ENCODE measurements at places on chromosomes 16 and 17. TPM values are rescaled to one million over a fixed set of nuclear protein-coding genes. Genes with fewer than 3 reads are reported as not detected.

GRCh38 chr16:8972843-8973586 is 9.3 kb upstream of the USP7 start:
- DNase-seq = no peak

- DNase-seq = no peak
Observed at GRCh38 chr16:50697881-50698767, 4.7 kb downstream of the NOD2 start.

DNA sequence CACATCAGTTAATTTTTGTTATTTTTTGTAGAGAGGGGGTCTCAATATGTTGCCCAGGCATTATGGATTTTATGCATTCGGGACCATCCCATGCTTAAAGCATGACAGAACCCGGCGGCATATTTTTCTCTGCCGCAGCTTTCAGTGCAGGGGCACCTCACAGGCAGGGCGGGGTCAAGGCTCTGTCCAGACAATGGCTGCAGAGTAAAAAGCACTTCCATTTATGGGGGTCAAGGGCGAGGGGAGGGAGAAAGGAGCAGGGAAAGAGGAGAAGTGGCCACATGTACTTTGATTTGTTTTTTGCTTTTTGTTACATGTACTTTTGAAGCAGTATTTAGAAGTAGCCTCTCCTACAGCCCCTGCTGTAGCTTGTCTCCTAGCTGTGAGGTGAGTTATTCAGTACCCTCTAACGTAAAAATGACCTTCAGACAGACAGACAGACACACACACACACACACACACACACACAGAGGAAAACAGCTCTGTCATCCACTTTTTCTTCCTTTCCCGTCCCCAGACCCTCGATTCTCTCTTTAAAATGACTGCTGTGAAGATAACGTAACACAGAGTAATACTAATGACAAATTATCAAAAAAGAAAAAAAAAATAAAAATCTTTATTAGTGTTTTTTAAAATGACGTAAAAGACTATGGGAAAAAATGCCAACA is 856 bp upstream of the SCPEP1 start:
- DNase-seq = no peak

The MYH13 gene
- total RNA-seq = not detected

DNA sequence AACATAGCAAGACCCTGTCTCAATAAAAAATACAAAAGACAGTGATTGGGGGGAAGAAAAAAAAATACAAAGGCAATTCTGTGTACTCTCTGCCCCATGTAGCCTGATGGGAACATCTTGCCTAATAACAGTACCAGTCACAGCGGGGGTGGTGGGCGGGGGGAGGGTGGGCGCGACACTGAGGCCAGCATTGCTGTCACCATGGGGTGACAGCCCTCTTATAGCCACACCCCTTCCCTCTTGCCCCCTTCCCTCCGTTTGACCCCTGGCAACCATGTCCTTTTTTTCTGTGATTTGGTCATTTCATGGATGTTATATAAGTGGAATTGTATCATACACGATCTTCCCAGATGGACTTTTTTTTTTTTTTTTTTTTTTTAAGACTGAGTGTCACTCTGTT is 80.9 kb downstream of the DNAH17 start:
- DNase-seq = no peak

Data from upper lobe of left lung (tissue), 6 donors.